ENCODE measurements at places on chromosomes 16 and 17. TPM values are rescaled to one million over a fixed set of nuclear protein-coding genes. Genes with fewer than 3 reads are reported as not detected.

GRCh38 chr16:87417528-87417910 is 25.4 kb downstream of the MAP1LC3B start:
- H3K4me1 ChIP-seq, result no peaks in the 10 kb centered on the region
- DNase-seq, result no peak
- H3K27me3 ChIP-seq, result no peaks in the 10 kb centered on the region
- H3K4me3 ChIP-seq, result no peak overlapping the region
- H3K36me3 ChIP-seq, result peaks cover 86% of the 10 kb centered on the region
- no peak overlapping the region for H3K27ac ChIP-seq

GRCh38 chr16:85615014-85615851 is 2.1 kb downstream of the GSE1 start:
- peak overlapping the region; percentile 66 for H3K4me3 ChIP-seq
- no peaks in the 10 kb centered on the region for H3K36me3 ChIP-seq
- no peaks in the 10 kb centered on the region for H3K27me3 ChIP-seq
- DNase-seq, result peak; percentile 80
- peak overlapping the region; percentile 95 for H3K27ac ChIP-seq
- peaks cover 83% of the 10 kb centered on the region for H3K4me1 ChIP-seq

GRCh38 chr17:42456223-42457106 is 2.2 kb upstream of the ATP6V0A1 start:
- no peak overlapping the region for H3K4me3 ChIP-seq
- H3K4me1 ChIP-seq, result peaks cover 34% of the 10 kb centered on the region
- H3K27ac ChIP-seq, result peak overlapping the region; percentile 97
- no peak for DNase-seq

DNA sequence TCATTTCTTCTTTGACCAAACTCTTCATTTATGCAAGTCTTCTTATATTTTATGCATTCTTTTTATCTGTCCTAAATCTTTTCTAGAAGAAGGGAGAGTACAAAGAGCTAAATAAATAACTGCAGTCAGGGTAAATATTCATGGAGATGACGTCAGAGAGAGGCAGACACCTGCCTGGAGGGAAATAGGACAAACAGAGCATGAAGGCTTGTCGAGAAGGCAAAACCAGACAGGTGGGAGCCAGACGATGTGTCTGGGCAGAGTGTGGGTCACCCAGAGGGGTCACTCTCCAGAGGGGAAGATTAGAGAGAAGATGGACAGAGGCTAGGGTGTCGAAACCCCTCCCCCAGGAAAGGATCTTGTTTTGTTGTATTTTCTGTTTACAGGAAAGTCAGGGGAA is 78.3 kb upstream of the RPL38 start:
- no peak for DNase-seq
- H3K27me3 ChIP-seq, result no peaks in the 10 kb centered on the region
- no peaks in the 10 kb centered on the region for H3K4me1 ChIP-seq
- H3K4me3 ChIP-seq, result no peak overlapping the region
- no peak overlapping the region for H3K27ac ChIP-seq
- no peaks in the 10 kb centered on the region for H3K36me3 ChIP-seq

Gene OTOA
- total RNA-seq, result not detected

Gene OTOP2
- total RNA-seq, result not detected

Measured in right atrium auricular region (tissue), 2 donors.